ENCODE measurements at places on chromosomes 4 and X.

DNA sequence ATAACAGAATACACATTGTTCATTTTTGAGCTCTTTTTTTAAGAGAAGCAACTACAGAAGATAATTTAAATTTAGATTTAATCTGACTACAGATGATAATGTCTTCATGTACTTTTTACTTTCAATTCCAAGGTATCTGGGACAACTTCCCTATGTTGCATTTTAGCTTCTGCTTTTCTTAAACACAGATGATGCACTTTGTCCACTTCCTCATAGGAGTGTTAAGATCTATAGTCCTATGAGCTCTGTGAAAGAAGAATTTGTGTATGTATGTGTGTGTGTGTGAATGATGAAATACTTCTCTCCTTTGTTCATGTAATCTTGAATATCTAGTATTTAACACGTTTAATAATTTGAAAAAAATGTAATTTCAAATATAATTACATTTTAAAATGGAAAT is 5.3 kb upstream of the FHIP1A start:
- DNase-seq: no peak

DNA sequence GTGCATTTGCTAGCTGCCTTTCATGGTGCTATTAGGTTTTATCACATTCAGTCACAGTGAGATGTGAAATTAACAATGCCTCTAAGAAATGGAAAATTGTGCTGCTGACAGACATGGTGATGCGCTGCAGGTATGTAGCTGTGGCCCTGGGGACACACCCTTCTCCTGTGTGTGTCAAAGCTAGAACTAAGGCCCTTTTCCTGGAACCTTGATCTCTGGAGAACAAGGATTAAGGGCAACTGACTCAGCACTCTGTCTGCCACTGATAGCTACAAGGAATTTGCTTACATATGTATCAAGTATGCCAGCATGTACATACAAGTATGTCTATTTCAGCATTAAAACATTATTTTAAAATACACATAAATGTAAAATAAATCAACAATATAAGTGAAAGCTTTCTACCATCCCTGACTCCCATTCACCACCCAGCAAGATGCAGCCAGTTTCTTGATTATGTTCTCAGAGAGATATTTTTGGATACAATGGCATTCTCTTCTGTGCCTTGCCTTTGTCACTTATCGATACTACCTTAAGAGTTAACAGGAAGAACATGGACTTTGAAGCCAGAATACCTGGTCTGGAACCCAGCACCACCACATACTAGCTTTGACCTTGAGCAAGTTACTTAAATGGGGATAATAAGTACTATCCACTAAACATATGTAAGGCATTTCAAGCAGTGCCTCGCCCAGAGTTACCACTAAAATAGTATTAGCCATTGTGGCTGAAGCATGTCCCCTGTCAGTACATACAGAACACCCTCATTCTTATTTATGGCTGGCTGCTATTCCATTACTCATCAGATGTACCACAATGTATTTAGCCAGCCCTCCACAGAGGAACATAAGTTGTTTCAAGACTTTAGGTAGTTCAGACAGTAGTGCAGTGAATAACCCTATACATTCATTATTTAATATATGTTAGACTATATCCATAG is 68.5 kb downstream of the NPNT start:
- no peak for DNase-seq

DNA sequence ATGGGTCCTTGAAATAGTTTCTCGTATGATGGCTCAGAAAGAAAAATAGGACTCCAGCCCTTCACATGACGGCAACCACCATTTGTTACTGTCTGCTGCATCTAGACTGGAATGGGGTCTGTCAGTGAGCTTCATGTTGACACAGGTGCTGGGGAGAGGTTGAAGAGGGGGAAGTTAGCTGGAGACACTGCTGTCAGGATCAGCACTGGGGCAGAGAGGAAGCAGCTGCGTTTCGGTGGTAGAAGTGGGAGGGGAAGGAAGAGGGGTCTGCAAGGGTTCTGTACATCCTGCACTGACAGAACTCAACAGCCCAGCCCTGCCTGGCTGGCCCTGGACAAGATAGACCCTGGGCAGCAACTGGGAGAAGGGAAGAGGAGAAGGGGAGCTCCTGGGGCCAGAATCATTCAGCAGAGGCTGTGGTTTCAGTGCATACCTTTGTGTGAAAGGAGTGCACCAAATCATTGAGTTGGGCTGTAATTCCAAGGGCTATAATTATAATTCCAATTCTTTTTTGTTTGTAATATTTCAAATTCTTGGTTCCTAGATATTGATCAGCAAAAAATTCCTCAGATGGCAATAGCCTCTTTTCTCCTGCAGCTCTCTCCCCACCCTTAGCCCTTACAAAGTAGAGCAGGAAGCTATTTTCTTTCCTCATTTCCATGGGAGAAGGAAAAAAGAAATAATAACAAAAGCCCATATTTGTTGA is 119.4 kb upstream of the C1GALT1C1 start:
- DNase-seq: no peak

DNA sequence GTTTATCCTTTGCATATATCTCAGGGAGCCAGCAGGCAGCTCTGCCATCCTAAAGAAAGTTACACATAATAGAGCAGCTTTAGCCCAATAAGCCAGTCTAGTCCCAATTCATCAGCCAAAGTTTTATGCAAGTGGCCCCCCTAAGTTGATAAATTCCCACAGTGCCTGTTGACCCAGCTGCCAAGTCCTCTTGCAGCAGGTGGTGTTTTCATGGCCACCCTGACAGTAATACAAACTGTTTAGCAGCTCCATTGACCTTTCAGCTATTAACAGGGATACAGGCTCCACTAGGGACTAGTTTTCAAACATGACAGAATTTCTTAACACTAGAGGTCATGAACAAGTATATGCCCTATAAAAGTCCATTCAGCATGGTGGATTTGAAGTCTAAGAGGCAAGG is 77.5 kb downstream of the HHIP start:
- no peak for DNase-seq

DNA sequence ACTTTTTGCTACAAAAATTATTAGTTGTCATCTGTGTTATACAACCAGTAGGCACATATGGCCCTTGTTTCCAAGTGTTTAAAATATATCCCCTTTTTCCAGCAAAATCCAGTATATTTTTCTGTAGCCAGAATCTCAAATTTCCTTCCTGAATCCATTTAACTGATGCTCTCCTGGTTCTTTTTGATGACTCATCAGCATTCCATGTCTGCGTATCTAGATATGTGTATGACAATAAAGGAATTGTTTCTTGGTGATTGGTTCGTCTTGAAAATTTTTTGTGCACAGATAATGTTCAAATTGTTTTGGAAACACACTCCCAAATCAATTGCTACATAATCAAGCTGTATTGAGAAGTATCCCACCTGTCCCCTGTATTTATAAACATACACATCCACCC is 98.3 kb downstream of the ITM2A start:
- no peak for DNase-seq

GRCh38 chrX:154458116-154458953 is at the start of gene PLXNA3:
Gene PLXNA3 (plus strand): TSS chrX:154458281. CDS start chrX:154460184, 1,903 bp downstream.
- no peak for DNase-seq

DNA sequence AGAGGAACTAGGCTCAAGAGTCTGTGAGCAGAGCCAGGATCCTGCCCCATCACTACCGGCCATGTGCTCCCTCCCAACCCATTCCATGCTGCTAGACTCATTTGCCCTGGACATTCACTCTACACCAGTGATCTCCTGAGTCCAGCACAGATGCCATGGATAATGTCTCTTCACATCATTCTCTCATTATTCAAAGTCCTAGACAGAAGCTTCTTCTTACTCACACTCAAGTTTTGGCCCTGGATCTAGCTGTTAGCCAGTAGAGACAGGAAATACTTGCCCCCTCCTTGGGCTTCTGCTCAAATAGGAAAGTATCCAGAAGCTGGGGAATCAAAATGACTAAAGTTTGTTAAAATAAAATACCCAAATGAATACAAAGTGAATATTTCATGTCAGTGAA is 266.8 kb upstream of the LDB2 start:
- DNase-seq: no peak

- DNase-seq: no peak
Measured at GRCh38 chr4:73418677-73419076, 14.6 kb downstream of the ALB start.

- DNase-seq: no peak
Measured at GRCh38 chrX:120144178-120144844, 14.1 kb upstream of the RHOXF2 start.

DNA sequence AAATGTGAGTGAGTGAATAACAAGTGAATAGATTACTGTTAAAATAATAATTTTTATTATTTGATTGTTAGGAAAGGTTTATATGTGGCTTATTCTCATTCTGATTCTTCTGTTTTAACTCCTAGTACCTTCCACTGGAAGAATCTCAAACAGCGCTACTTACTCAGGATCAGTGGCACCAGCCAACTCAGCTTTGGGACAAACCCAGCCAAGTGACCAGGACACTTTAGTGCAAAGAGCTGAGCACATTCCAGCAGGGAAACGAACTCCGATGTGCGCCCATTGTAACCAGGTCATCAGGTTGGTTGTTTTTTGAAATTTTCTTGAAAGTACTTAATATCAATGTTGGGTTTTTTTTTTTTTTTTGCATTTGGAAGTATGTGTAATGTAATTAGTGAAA is 117.6 kb upstream of the BMPR1B start:
- no peak for DNase-seq

DNA sequence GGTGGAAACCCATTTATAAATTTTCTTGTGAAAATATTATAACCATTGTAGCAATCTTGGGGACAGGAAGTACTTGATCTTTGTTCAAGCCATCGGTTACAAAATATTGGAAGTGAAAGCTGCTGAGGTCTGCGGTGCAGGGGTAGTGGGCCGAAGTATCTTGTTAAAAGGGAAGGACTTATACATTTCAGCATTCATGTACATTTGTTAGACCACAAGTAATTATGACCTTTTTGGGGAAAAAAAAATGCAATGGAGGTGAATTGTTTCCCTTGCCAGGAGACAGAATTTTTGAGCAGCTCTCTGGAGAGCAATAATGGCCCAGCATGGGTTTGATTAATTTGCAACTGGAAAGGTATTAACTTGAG is 121.3 kb downstream of the EGF start:
- no peak for DNase-seq

GRCh38 chr4:165929662-165930061 is 56.6 kb downstream of the TLL1 start:
- DNase-seq: no peak

DNA sequence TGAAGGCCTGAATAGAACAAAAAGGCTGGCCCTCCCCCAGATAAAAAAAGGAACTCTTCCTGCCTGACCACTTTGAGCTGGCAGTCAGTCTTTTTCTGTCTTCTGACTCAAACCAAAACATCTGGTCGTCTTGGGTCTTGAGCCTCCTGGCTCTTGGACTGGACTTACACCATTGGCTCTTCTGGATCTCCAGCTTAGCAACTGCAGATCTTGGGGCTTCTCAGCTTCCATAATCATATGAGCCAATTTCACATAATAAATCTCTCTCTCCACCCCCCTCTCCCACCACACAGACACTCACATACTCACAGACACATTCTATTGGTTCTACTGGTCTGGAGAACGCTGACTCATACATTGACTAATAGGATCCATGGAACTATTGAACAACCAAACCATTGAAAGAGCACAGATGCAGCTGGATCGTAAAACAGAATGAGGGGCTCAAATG is 15.6 kb upstream of the CWH43 start:
- no peak for DNase-seq

- no peak for DNase-seq
Measured at GRCh38 chr4:7398788-7399439, 35.8 kb downstream of the PSAPL1 start.

GRCh38 chr4:88570001-88570400 is 22.3 kb upstream of the HERC3 start:
- no peak for DNase-seq

DNA sequence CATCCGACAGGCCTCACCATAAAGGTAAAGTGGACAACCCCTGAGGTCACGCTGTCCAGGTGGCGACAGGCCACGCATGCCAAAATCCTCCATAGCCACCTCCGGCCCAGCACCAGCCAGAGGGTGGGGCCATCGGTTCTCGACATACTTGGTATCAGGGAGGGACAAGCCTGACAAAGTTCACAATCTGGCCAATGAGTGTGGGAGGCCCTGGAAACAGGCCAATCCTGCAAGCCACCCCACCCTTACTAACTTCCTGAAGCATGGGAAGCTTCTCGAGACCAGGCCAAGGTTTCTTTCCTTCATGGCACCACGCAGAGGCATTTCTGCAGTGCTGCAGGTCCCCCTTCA is 73.8 kb downstream of the MTMR1 start:
- DNase-seq: no peak

DNA sequence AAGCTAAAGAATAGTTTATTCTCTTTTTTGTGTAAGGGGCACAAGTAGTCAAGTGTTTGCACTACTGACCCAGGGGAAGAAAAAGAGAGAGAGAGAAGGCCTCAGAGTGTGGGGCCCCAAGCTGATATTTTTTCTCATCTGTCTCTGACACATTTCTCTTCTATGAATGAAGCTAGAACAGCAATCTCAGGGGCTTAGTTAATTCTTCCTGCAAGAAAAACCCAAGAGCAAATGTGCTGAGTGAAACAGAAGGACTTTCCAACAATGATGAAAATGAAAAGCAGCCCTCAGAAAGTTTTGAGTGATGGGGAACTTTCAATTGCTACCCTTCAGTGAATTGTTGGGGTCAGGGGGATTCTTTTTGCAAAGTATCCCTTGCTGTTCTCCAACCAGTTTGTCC is 9.2 kb upstream of the MSN start:
- no peak for DNase-seq

DNA sequence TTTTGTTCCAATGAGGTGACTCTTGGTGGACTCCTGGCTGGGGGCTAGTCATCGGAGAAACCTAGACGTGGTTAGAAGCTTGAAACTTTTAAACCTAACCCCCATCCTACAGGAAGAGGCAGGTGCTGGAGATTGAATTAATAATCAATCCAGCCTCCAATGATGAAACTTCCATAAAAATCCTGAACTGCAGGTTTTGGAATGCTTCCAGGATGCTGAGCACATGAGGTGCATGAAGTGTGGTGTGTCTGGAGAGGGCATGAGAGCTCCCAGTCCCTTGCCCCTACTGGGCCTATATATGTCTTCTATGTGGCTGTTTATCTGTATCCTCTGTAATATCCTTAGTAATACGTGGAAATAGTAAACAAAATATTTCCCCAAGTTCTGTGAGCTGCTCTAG is 90.7 kb upstream of the PDHA2 start:
- no peak for DNase-seq

- DNase-seq: no peak
Measured at GRCh38 chr4:140374130-140374477, 658 bp downstream of the SCOC start.

GRCh38 chr4:88600176-88600838 is 8.0 kb downstream of the HERC3 start:
- no peak for DNase-seq

DNA sequence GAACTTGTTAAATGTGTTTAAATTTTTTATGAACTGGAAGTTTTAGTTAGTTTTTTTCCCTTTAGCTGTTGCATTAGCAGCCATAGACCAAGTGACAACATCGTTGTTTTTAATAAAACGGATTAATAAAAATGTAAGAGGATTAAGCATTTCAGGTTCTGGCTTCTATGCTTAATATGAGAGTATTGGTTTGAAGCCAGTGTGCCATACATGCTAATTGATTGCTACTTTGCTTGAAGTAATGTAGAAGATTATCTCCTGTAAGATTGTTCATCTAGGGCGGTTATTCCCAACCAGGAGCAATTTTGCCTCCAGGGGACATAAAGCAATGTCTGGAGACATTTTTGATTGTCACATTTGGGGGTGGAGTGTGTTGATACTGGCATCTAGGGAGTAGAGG is 54.3 kb downstream of the TLL1 start:
- DNase-seq: no peak
